ENCODE measurements at places on chromosomes 12 and 14.

- no peak for DNase-seq
These were observed 706 bp upstream of the DIO2 start for GRCh38 chr14:80212023-80212397.

GRCh38 chr12:49126852-49127763 is 4.1 kb downstream of the TUBA1B start:
- DNase-seq, result no peak

DNA sequence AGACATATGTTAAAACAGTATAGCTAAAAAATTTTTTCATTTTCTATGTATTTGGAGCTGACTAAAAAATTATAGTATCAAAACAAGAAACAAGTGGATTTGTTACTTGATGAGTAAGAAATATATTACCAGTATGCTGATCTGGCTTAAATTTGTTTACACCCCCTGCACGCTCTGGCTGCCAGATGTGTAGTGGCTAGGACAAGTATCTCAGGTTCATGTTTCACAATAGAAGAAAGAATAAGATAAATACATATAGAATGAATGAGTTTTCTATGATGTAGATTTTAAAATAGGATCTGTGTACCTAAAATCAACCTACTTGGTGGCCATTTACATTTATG is 13.1 kb downstream of the NAA30 start:
- DNase-seq, result no peak

DNA sequence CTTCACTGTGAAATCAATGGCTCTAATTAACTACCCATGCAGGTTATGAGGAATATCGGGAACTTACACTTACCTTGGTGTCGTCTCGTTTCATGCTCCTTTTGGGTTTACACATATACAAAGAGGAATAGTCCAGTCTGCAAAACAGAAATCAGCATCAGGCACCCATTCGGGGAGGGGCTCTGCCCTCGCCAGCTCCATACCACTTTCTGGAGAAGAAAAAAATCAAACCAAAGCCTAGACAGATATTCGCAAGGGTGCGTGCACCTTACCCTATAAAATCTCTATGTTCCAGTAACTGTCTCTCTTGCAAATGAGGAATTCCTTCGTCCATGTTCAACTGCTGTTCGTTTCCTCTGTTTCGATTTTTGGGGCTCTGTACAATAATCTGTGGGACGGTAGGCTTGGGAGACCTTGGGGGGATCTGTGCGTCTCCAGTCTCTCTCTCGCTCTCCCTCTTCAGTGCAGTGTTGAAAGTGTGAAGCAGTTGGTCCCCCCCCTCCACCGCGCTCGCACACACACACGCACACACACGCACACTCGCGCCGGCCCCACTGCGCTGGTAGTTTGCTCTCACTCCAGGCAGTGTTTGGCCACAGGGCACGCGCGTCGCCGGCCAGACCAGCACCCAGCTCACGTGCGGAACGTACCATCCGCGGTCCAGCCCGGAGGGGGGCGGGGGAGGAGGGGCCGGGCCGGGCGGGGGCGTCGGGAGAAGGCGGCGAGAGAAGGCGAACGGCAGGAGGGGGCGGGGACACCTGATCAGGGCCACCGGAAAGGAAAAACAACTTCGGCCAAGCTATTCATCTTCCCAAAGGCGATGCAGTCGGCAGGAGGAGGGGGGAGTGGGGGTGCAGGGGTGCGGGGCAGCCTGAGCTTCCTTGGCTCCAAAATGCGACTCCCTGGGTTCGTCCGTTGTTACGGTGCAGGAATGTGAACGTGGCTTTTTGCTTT is at the start of gene BHLHE41:
Gene BHLHE41, minus strand, starts transcription at position 592 of the 954 bp plus-strand sequence. Its CDS starts 258 bp downstream, at position 334.
- no peak for DNase-seq

GRCh38 chr12:32476446-32476845 is 77.1 kb downstream of the FGD4 start:
- DNase-seq, result no peak

GRCh38 chr12:64983771-64984278 is 137.3 kb downstream of the WIF1 start:
- no peak for DNase-seq

- DNase-seq, result no peak
These were observed at the start of gene C1S for GRCh38 chr12:7060353-7060954. Gene C1S, plus strand, starts transcription at chr12:7060718. Its CDS starts 1,195 bp downstream, at chr12:7061913.

GRCh38 chr14:103293465-103293864 is 40.6 kb upstream of the EIF5 start:
- no peak for DNase-seq

- no peak for DNase-seq
These were observed 103.9 kb downstream of the ALG10 start for GRCh38 chr12:34126239-34126641.

DNA sequence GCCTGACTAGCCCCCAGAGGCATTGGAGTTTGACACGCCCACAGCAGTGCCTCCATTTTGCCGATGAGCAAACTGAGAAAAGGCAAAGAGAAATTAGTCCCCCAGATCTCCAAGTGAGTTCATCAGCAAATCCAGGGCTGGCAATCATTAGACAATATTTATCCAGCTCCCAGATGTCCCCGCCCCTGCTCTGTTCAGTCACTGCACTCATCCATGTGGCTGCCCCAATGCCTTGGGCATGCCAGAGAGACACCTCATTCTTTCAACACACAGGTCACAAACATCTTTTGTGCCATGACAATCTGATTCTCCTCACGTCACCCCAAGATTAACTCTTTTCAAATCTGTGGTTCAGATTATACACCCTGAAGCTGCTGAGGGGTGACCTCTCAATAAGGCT is 43.5 kb downstream of the DPF3 start:
- DNase-seq, result no peak

GRCh38 chr12:75935539-75936242 is 95.9 kb downstream of the PHLDA1 start:
- DNase-seq, result no peak
